ENCODE measurements at places on chromosomes 3 and 15.
A peak's percentile ranks its signal among the peaks of the same experiment; 100 is the strongest.

- H3K36me3 ChIP-seq, result no peaks in the 10 kb centered on the region
- H3K4me3 ChIP-seq, result no peak overlapping the region
- no peak overlapping the region for H3K27ac ChIP-seq
Observed at GRCh38 chr15:53128652-53129051, 338.5 kb upstream of the ONECUT1 start.

DNA sequence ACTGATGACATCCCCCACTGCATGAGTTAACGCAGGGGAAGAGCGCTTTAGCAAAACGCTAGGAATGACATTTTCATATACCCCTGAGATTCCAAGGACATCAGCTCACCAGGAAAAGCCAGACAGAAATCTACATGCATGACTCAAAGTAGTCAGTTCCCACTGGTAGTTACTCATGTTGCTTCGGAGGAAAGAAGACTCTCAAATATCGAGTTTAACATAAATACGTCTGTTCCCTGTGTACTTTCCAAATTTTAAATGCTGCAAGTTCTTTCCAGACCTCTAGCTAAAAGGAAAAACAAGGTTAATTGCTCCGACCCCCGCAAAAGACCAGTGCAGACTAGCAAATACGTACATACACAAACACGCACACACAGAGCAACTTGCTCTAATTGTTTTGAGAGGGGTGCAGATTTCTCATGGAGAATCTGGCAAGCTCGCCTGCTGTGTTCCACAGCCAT lies 115.4 kb upstream of the PRICKLE2 start:
- H3K4me1 ChIP-seq, result peaks cover 31% of the 10 kb centered on the region
- H3K4me3 ChIP-seq, result no peak overlapping the region
- peak overlapping the region; percentile 86 for H3K27ac ChIP-seq
- DNase-seq, result no peak

DNA sequence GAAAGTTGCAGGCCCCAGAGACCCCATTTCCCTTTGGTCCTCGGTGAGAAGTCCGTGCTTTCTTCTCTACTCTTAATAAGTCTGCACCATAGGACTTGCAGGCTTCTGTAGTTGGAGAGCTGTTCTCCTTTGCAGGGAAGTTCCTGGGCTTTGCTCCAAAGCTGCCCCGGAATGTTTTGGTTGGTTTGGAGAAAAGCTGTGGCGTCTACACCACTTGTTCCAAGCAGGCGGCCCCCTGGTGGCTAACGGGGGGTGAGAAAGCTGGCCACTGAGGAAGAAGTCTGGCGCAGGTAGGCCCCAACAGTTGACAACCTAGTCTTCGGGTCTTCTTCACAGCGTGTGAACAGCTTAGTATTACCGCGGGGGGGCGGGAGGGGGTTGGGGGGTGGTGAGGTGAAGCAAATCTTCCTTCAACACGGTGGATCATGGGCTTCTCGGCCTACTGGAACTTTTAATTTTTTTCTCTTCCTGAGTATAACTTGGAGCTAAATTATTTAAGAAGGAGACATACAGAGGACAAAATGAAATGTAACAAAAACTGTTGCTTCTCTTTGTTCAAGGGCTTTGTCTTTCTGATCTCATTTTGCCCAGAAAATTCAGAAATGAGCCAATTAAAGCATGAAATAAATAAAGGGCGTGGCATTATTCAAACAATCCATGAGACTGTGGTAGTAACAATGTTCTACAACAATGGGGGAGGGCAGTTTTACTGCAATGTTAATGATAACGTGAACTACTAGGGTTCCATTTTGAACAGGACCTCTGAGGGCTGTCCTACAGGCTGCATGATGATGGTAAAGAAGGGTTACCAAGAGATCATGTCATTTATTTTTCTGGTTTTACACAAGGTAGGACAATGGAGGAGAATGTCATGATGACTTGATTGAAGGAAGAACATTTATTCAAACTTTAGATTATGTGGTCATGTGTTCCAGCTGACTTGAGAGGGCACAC lies 2.2 kb upstream of the THRB start:
- no peaks in the 10 kb centered on the region for H3K36me3 ChIP-seq
- H3K4me1 ChIP-seq, result peaks cover 27% of the 10 kb centered on the region
- no peak for DNase-seq
- H3K27ac ChIP-seq, result peak overlapping the region; percentile 93
- no peak overlapping the region for H3K4me3 ChIP-seq
- H3K27me3 ChIP-seq, result no peaks in the 10 kb centered on the region

GRCh38 chr3:4350789-4351163 lies 47.6 kb downstream of the SETMAR start:
- H3K4me1 ChIP-seq, result peaks cover 4% of the 10 kb centered on the region
- H3K27ac ChIP-seq, result no peak overlapping the region
- no peaks in the 10 kb centered on the region for H3K27me3 ChIP-seq
- H3K4me3 ChIP-seq, result peak overlapping the region; percentile 23
- DNase-seq, result no peak
- no peaks in the 10 kb centered on the region for H3K36me3 ChIP-seq

DNA sequence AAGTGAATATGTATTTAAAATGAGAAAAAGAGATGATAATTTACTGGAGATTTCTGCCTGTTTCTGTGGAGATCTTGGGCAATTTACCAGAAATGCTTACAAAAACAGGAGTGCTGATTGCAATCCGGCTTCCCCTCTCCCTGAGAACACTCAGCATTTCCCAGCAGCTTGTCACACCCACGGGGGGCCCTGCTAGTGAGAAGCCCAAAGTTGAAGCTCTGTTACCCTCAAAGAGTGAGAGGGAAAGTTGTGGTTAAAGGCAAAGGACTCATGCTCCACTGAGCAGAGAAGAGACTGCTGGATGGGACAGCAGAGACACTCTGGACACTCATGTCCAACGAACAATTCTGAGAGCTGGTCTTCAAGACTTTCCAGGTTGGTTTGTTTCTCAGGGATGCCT lies 2.9 kb downstream of the MCTP2 start:
- peaks cover 30% of the 10 kb centered on the region for H3K4me1 ChIP-seq
- H3K4me3 ChIP-seq, result no peak overlapping the region
- no peak for DNase-seq
